ENCODE measurements at places on chromosomes 13 and 19.

DNA sequence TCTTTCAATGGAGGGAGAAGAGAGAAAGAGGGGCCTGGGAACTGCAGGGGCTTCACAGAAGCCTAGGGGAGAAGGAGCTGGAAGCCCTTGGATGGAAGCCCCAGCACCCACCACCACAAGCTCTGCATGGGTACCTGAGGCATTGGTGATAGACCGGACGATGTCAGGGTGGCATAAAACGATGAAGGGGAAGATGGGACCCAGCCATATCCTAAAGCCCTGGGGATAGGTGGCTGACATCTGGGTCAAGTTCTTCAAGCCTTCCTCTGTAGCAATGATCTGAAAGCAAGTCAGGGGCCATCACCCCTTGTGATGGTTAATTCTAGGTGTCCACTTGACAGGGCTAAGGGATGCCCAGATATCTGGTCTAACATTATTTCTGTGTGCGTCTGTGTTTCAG, 11.2 kb upstream of the OR10H5 start:
- no peak for ATAC-seq

DNA sequence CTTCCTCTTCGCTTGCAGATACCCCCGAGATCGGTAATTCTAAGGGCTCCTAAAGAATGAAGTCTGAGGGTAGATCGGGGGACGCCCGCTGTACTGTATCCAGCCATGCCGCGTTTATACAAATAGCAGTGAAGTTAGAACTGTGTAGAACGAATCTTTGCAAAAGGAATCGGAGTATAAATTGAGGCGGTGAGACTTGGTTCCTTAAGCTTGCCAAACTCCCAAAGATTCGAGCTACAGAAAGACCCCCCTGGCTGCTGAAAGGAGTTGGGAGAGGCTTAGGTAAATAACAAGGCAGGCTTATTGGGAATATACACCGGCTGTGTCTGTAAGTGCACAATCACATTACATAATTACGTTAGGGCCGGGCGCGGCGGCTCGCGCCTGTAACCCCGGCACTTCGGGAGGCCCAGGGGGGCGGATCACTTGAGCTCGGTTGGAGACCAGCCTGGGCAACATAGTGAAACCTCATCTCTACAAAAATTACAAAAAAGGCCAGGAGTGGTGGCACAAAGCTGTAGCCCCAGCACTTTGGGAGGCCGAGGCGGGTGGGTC, 12.2 kb downstream of the TMEM160 start:
- peak; percentile 60 for ATAC-seq

DNA sequence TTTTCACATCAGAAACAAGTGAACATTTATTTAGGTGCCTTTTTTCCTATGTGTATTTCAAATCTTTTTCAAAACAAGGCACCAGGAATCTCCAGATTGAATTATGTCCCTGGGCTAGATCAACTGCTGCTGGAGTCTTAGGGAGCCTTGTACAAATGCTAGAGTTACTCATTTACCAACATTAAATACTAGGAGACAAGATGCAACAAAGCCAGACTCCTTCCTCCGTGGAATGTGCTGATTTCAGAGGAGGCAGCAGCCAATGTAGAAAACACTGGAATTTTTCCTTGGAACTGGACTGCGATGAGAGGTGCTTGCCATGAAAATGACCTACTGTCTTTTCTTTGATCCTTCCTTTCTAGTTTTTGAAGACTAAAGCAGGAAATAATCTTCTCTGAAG, 1514.7 kb upstream of the MIR17HG start:
- ATAC-seq: no peak

- no peak for ATAC-seq
These were observed 1369.9 kb downstream of the EFNB2 start for GRCh38 chr13:105165449-105166125.

- no peak for ATAC-seq
These were observed 173.9 kb downstream of the DCLK1 start for GRCh38 chr13:35957241-35957731.

GRCh38 chr19:21922276-21922675, 86.3 kb upstream of the ZNF43 start:
- no peak for ATAC-seq

GRCh38 chr13:27298849-27299248, 28.2 kb downstream of the RASL11A start:
- no peak for ATAC-seq

DNA sequence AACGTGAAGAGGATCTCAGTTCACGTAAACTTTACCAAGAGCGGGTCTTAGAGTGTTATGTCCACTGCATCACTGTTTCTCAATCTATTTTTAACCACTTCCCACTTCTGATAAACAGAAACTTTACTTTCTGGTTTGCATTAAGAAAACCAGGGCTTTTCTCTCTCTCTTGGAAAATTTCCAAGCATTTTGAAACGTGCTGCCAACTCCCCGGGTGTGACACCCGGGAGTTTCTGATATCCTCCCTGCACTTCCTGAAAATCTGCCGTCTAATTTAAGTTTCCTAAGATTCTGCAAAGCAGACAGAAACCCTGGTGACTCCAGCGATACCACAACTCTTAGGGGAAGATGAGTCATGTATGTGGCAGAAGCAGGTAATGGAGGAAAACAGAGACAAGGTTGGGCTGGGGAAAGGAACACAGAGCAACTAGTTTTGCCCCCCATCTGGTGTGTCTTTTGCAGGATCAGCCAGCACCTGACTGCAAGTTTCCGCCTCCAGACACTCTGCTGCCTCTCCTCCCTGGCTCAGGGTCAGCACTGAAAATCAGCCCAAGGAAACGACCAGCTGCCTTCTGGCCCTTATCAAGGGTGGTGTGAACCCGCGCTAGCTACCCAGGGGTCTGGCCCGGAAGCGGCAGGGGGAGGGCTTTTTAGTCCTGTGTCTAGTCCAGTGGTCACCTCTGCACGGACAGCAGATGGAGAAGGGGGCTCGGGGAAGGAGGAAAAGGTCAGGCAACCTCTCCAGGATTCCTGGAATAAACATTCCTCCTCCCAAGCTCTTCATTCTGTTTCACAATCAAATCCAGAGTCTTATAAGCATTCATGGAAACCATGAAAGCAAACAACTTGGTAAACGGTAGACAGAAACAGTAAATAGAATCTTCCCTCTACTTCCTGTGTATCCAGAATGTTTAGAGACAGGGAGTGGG, 11.3 kb upstream of the FFAR2 start:
- peak; percentile 64 for ATAC-seq

DNA sequence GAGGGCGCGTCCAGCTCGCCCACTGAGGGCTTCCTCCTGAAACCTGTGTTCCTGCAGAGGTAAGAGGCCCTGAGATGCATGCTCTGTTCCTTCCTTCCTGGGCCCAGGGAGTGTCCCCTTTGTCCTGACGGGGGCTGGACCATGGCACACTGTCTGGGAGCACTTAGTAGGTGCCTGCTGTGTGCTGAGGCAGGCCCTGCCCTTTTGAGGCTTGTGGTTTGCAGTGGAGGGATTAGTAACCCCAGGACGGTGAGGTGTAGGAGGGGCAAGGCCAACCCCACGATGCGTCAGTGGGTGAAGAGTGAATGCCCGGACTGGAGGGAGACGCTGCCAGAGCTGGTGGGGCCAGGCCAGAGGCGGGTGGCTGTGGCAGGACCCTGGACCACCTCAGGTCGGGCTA, 11.2 kb upstream of the F2RL3 start:
- peak; percentile 7 for ATAC-seq

DNA sequence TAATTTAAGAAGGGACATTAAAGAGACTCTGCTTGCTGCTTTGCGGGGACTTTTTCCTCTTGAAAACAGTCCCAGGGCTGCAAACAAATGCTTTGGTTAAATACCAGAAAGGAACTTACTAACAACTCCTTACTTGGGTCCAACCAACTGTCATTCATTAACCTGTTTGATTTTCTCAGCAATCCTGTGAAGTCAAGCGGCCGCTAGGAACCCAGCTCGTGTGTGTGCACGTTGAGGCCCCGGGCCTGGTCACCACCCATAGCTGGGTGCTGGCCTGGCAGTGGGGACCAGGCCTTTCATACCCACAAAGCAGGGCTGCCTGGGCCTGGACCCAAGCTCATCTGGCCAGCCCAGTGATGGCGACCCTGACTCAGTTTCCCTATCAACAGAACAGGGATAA, 50.7 kb downstream of the C1QTNF9 start:
- no peak for ATAC-seq

DNA sequence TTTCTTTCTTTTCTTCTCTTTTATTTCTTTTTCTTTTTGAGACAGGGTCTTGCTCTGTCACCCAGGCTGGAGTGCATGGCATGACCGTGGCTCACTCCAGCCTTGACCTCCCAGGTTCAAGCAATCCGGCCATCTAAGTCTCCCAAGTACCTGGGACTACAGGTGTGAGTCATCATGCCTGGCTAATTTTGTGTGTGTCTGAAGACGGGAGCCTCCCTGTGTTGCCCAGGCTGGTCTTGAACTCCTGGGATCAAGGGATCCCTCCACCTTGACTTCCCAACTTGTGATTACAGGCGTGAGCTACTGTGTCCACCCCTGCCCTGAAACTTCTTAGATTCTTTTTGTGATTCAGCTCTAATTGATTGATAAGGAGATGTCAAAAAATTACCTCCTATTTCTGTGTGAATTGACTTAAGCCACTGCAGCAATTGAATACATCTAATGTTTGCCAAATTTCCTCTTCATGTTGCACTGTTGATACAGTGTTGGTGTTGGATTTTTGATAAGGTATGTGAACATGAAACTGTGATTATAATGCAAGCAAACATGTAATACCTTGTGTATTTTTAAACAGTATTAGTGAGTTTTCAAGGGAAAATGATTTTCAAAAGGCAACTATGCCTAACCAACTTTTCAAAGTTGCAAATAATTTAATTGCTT, 22.6 kb downstream of the KLF5 start:
- no peak for ATAC-seq

GRCh38 chr13:51970349-51970748, 40.9 kb downstream of the ATP7B start:
- no peak for ATAC-seq

- no peak for ATAC-seq
These were observed 52.5 kb downstream of the ARHGAP35 start for GRCh38 chr19:46913198-46913851.

DNA sequence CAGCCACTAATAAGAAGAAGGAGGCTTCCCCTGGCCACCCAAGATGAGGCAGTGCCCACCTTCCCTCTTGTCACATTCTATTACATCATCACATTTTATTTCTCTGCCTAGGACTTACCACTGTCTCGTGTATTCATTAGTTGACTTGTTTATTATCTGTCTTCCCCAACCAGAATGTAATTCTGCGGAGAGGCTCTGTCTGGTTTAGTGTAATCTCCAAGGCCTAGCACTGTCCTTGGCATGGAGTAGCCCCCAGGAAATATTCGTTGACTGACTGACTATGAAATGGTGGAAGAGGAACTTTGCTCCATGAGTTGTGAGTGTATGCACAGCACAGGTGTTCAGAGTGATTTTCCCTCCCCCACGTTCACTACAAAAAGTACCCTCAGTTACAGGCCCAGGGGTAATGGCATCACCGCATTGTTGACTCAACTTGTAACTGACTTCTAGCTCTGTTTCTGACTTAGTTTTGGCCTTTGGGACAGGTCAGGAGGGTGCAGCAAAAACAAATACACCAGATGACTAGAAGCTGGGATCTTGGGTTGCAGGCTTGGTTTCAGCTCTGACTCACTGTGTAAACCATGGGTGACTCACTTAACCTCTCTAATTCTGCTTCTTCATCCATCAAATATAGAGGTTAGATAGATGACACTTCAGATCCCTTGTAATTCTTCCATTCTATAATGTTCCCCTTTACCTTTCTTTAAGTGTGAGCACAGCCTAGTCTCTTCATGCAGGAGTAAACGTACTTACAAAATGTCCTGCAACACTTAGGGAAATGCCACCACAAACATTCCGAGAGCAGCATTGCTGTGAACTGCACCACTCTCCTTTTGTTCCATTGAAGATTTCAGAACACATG, 229.7 kb downstream of the KCNRG start:
- ATAC-seq: no peak

DNA sequence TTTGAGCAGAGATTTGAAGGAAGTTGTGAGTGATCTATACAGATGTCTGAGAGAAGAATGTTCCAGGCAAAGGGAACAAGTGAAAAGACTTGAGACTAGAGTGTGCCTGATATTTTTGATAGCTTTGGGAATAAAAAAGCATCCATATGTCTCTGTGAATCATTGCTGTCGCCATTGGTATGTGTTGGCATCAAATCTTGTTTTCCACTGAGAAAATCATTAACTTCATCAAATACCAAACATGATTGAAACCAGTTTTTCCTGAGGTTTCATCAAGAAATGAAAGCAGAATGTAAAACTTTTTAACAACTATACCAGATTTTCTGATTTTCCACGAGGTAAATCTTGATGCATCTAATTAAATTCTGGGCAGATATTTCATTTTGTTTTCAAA, 862.6 kb downstream of the DIAPH3 start:
- ATAC-seq: no peak

- ATAC-seq: peak; percentile 41
These were observed 478.4 kb downstream of the TSHZ3 start for GRCh38 chr19:30870876-30871275.

- no peak for ATAC-seq
These were observed 718.5 kb downstream of the UQCRFS1 start for GRCh38 chr19:28494461-28494860.

GRCh38 chr13:47334173-47334572, 437.3 kb upstream of the HTR2A start:
- ATAC-seq: no peak

GRCh38 chr13:106797081-106797640, 229.2 kb upstream of the ARGLU1 start:
- no peak for ATAC-seq

- ATAC-seq: peak; percentile 62
These were observed 5.8 kb downstream of the SMIM7 start for GRCh38 chr19:16654140-16654539.

DNA sequence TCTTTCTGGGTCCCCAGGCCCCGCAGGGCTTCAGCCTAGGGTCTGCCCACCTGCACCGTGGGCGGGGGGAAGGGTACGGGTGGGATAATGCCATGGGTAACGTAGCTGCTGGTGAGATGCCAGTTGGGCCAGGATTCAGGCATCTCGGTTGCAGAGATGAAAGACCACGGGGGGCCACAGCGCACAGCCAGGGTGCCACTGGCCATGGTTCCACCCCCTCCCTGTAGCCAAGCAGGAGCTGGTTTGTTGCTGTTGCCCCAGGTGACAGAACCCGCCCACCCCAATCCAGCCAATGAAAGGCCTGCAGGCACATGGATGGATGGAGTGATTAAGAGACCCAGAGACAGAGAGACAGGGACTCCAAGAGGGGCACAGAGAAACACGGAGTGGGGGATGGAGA, 1.0 kb upstream of the CGB7 start:
- no peak for ATAC-seq

DNA sequence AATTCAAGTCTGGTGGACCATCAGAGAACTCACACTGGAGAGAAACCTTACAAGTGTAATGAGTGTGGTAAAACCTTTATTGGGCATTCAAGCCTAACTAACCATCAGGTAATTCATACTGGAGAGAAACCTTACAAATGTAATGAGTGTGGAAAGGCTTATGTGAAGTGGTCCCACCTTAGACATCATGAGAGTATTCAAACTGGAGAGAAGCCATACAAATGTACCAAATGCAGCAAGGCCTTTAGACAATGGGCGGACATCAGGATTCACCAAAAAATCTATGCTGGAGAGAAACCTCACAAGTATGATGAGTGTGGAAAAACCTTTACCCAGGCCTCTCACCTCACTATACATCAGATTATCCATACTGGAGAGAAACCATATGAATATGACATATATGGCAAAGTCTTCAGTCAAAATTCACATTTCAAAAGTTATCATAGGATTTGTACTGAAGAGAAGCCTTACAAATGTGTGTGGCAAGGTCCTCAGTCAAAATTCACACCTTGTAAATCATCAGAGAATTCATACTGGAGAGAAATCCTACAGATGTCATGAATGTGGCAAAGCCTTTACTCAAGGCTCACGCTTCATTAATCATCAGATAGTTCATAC, 19.7 kb upstream of the ZNF665 start:
- no peak for ATAC-seq

- peak; percentile 28 for ATAC-seq
These were observed 112.7 kb downstream of the KDM4B start for GRCh38 chr19:5081443-5082161.
